ENCODE measurements at places on chromosomes 4 and X.

GRCh38 chr4:92387459-92388069 is 83.8 kb downstream of the GRID2 start:
- no peak for DNase-seq

DNA sequence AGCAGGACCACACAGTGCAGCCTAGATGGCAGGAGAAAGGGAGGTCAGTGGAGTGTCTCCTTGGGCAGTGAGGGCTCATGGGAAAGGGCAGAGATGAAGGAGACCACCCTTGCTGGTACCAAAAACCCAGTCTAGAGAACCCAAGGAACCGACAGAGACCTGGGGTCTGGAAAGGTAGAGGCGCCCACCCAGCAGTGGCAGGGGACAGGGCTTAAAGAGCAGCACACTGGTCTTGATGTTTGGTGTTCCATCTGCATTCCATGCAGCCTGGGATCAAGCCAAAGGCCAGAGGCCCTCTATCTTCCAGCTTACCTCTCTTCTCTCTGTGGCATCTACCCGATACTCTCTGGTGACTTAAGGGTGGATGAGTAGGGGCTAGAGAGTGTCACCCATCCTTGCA is 127.5 kb downstream of the PJA1 start:
- no peak for DNase-seq

DNA sequence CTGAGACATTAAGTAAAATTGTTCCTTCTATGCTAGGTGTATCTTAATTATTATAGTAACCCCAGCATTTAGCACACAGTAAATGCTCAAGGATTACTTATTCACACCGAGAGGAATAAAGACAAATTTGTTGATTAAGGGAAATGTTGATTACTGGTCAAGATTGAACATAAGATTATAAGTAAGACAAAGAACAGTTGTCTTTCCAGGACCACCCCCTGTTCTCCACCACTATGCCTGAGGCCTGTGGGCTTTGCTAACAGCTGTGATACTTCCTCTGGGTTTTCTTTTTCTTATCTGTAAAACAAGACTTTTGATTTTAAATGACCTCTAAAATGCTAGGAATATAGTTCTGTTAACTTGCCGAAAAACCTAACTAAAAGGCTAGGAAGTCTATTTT is 128.0 kb downstream of the DCLK2 start:
- no peak for DNase-seq

GRCh38 chr4:161448550-161449180 is 715.1 kb downstream of the FSTL5 start:
- DNase-seq, result no peak

GRCh38 chr4:155789391-155789790 is 30.6 kb downstream of the GUCY1B1 start:
- DNase-seq, result no peak

- no peak for DNase-seq
These were observed 101.9 kb upstream of the CCSER1 start for GRCh38 chr4:90025248-90025647.

- no peak for DNase-seq
These were observed 33.0 kb downstream of the NSG1 start for GRCh38 chr4:4419896-4420295.

All from GM12891 (cell line).